ENCODE measurements at places on chromosomes 2 and 18.
A peak's percentile ranks its signal among the peaks of the same experiment; 100 is the strongest.

DNA sequence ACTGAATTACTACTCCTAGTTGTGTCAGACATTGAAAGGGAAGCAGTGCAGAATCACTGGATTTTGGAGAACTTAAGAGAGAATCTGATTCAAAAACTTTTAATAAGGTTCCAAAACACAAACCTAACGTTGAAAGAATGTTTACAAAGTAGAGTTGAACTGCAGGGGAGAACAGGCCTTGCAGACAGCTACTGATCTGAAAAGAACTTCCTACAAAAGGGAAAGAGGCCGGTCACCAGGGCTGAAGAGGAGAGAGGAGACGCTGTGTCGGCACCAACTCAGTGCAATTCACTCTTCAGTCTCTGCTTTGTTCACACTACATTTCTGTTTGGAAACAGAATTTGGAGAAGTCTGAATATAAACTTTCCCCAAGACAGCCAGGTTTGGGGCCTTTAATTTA, 124.0 kb downstream of the GAREM1 start:
- DNase-seq = no peak

GRCh38 chr2:187890690-187891089, 336.5 kb upstream of the TFPI start:
- DNase-seq = no peak

- no peak for DNase-seq
Observed at GRCh38 chr2:70141902-70142589, 48.8 kb downstream of the C2orf42 start.

GRCh38 chr2:171008550-171009205, 79.6 kb downstream of the GORASP2 start:
- DNase-seq = no peak

- DNase-seq = no peak
Observed at GRCh38 chr2:241796209-241796608, 12.8 kb upstream of the NEU4 start.

DNA sequence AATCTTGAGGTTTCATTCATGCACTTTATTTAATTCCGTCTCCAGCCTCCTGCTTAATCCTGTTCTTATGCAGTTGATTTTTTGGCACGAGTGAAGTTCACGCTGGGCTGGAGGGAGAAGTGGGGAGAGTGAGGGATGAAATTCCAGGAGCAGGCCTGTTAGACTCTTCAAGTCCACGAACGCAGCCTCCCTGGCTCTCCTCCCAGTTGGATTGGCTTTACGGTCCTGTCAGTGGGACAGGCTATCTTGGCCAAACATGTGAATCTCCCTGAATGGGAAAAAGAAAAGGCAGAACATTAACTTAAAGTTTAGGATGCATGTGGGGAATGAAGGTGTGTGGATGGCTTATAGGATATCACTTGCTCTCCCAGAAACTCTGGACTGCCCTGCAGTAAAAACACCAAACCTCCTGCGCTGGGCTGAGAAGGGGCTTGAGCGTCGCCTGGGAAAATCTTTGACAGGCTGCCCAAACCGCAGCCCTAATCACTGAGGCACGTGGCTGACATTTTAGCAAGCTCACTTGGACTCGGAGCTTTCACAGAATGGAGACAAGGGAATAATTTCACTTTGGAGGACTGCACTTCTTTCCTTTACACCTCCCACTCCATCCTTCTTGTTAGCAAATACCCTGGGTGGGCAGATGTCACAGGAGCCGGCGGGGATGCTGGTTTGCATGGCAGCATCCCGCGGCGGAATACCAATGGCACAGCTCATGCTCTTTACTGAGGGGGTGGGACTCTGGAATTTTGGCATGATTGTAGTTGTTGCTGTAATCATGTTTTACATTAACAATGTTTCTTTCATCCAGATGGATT, 93.9 kb downstream of the ACKR3 start:
- DNase-seq = no peak

- no peak for DNase-seq
Observed at GRCh38 chr2:196802401-196802800, 2.9 kb upstream of the GTF3C3 start.

DNA sequence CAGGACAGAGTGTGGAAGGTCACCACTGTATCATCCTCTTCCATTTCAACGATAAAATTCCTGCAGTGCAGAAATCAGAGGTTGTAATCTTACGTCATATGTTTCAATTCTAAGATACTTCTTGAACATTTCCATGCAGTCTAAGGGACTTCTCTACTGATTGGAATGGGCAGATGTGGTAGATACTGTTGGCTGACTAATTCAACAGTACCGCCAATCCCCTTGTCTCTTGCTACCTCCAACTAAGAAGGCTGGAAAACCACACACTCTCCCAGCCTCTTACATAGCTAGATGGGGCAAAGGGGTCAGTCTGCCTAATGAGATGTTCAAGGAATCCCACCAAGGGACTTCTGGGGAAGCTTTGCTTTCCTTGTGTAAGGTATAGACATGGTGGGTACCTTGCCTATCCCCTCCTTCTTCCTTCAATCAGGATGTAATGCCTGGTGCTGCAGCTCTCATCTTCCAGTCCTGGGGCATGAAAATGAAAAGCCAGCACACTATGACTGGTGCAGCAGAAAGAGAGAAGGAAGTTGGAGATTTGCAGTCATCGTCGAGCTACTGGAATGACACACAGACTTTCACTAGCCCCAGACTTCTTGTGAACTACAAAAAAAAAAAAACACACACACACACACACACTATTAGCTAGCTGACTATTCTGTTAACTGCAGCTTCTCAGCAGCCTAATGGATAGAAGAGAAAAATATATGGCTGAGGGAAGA, 84.1 kb downstream of the ALPK2 start:
- DNase-seq = peak; percentile 84

GRCh38 chr2:65605743-65606058, 173.3 kb upstream of the SPRED2 start:
- no peak for DNase-seq

DNA sequence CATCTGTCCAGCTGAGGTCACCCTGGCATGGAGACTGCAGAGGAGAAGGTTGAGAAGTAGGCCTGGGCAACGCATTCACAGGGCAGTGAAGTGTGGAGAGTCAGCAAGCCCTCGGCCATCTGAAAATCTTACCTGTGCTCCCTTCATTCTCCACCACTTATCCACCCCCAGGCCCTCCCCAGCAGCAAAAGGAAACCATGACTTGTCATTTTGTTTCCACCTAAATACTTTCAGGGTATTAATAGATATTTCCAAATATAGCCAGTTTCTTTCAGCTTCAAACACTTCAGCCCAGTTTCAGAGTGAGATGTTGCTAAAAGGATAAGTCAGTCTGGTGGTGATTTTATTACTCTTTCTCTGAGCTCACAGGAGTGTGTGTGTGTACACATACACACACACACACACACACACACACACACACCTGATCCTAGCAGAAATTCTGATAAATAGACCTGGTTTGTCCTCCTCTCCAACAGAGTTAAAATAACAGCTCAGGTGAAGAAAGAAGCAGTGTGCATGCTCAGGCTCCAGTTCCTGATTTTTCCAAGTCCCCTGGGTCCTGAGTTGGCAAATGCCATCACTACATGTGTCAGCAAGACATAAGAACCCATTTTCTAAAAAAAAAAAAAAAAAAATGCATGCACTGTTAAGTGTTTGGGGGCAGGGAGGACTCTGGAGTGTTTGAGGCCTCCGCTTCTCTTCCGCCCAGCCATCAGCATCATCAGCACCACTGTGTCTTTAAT, 82.8 kb downstream of the LOXHD1 start:
- DNase-seq = no peak

DNA sequence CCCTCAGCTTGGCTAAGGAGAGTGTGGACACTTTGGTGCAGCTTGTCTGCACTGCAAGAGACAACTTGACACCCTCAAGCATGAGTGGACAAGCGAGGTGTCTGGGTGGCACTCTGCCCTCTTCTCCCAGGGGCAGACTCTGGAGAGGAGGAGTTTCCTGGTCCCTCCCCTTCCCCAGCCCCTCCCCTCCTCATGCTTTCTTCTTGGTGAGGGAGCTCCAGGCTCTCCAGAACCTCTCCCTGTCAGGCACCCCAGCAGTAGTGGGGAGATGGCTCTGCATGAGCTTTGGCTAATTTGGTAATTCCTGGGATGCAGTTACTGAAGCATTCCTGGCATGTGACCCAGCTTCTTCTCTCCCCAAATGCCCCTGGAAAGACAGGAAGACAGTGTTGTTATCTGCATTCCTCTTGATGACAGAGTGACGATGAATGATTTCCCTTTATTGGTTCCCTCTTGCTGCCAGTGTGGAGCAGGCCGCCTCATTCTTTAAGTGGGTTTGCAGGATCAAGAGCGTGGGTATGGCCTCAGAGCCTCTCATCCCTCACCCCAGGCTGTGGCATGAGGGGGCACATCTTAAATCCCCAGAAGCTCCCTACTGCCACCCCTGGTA, 89.2 kb downstream of the STPG4 start:
- no peak for DNase-seq

DNA sequence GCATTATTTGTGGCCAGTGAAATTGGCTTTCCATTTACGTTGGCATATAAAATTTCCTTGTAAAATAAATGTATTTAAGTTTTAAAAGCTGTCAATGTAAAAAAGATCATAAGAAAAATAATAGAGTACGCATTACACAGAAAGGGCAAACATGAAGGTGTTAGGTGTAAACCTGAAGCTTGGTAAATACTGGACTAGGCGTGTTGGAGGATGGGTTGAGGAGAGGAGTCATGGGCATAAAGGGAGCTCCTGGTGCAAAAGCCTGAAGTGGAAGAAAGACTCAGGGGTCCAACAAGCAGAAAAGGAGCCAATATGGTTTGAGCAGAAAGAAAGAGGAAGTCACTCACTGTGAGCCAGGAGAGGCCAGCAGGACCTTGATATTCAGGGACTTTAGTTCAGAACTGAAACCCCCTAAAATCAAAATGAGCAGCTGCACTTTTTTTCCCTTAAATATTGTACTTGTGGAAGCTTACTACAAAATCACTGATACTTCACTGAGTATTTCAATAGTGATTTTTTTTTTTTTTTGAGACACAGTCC, 24.4 kb downstream of the SP5 start:
- DNase-seq = no peak

DNA sequence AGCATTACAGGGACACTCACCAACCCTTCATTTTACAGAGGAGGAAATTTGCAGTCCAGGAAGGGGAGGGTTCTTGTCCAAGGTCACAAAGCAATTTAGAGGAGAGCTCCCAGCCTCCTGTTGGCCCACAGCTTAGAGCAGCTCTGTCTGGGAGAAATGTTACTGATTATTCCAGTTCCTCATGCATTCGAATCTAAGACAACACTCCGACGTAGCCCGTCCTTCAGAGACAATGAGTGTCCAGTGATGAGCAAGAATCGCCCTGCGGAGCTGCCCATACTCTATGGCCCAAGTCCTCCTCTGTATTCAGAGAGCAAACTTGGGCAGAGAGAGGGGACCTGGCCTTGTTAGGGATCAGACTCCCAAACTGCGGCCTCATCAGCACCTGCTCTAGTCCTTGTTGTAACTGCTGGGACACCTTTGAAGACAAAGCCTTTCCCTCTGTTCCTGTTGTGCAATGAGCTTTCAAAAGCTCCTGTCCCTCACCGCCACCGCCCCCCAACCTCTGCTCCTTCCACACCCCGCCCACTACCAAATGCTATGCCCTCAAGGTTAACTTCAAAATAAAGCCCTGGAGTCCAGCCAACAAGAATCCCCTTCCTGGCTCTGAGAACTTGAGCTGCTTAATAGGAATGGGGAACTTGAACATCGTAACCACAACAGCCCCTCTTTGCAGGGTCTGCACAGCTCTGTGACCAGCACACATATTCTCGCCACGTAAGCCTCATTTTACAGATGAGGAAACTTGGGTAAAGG, 234.8 kb upstream of the SMAD2 start:
- no peak for DNase-seq
